ENCODE measurements at places on chromosomes 5 and 9.

- DNase-seq, result no peak
Measured at GRCh38 chr5:158925314-158925713, 174.4 kb downstream of the EBF1 start.

DNA sequence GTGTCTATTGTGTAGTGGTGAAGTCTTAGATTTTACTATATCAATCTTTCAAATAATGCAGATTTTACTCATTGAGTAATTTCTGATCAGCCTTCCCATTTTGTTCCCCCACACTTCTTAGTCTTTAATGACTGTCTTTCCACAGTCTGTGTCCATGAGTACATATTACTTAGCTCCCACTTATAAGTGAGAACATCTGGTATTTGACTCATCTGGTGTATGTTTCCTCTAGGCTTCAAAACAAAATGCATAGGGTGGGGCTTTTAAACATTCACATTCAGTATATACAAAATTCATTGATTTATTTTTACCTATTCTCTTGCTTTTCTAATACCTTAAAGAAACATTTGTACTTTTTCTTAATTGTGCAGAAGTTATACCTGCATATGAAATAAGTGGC, 513.0 kb downstream of the MTRR start:
- no peak for DNase-seq

DNA sequence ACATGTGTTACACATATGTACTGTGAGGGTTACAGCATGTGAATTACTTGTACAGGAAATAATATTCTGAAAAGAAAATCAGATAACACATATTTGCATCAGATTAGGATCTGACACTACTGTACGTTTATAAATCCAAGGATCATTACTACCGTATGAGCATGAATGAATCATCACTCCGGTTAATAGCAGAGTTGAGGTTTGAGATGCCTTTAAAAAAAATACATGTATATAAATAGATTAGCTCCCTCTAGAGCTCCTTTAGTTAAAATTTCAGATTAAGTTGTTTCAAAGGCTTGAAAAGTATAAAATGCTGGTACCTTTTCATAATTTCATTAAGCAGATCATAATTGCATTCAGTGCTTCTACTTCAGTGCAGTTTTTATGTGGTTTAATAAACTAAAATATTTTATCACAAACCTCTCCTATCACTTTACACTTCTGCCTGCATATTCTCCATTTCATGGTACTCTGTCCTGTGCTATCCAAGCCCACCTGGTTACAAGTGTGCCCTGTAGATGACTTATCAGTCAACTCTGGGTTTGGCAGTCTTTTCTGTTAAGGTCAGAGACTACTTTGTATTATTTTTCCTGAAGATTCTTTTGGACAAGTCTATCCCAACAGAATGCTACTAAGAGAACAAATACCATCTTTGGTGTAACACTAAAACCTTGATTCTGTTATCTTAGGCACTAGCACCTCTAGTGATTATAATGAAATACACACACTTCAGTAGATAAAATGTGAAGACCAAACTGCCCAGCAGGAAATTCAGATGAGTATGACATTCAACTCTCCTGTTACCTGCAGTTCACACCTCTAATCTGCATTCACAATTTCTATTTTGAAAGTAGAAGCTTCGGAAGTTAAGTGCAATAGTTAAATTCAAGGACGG, 48.0 kb upstream of the POU5F2 start:
- DNase-seq, result no peak

GRCh38 chr9:129209109-129209508, 31.0 kb upstream of the IER5L start:
- no peak for DNase-seq

DNA sequence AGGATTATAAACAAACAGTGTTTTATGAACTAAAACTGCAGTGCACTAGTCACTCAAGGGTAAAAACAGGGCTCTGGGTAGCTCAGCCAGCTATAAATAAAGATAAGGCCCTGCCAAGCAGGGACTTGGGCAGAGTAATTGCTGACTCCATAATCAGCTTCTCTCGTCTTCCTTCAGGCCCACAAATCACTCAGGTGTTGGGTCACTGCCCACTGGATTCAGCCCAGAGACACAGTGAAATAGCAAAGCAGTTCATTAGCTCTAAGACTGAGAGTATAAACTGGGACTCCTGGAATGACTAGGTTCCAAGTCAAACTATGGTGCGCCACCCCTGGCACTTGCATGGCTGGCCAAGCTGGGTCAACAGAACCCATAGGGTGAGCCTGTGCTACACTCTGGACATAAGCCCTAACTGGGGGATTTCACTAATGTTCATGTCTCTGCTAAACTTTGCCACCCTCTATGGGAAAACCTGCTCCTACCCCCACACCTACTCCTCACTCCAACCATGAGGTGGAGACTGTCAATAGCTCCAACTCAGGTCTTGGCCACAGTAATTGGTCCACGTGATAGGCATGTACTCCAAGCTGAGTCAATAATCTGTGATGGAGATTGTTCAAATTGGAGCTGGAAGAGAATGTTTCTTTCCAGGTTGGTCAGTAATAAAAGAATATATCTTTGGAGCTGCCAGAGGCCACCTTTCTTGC, 158.5 kb downstream of the SLIT3 start:
- no peak for DNase-seq

DNA sequence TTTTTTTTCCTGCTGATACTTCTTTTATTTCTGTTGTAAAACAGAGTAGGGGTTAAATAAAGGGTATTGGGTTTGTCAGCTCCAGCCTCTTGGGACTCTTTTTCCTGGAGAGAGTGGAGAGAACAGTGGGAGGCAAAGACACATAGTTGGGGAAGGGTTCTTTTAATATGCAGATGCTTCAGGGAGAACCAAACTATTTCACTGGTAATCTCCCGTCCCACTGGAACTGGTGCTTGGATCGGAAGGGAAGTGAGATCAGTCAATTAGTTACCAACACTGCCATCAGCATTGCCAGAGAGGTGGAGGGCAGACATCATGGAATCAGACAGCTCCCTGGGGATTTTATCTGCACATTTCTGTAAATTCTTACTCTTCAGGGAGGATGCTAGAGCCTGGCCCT, 47.6 kb upstream of the ELOVL7 start:
- no peak for DNase-seq

GRCh38 chr5:999032-999501, 9.5 kb upstream of the NKD2 start:
- DNase-seq, result no peak

Data from neural crest cell (in vitro differentiated cells).